T-helper 17 cell (primary cell): ENCODE measurements at places on chromosomes 11 and 22. TPM values are rescaled to one million over a fixed set of nuclear protein-coding genes. Genes with fewer than 3 reads are reported as not detected.

Gene MRGPRE
- not detected for total RNA-seq

DNA sequence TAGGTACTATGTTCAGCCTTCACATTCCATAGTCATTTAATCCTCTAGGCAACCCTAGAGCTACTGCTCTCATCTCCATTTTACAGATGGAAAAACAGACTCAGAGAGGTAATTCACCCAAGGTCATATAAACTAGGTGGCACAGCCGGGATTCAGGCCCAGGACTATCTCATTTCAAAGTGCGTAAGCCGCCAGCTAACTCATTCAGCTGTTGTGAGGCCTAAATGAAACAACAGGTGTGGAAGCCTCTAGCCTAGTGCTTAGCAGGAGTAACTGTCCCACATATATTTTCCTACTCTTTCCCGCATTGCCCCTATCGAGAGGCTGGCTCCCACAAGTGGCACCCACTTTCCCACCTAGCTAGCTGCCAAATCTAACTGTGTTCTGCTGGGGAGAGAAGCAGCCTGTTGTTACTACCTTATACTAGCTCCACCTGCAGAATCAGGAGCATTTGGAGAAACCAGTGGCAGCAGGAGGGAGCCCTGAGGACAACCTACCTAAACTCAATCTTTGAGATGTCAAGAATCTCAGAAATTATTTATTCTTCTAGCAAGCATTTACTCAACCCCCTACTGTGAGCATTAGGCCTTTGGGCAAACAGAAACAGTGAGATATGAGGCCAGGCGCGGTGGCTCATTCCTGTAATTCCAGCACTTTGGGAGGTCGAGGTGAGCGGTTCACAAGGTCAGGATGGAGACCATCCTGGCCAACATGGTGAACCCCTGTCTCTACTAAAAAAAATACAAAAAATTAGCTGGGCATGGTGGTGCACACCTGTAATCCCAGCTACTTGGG lies 20.9 kb downstream of the PRG3 start:
- no peaks in the 10 kb centered on the region for H3K36me3 ChIP-seq
- H3K4me1 ChIP-seq, result no peaks in the 10 kb centered on the region
- DNase-seq, result no peak
- H3K27me3 ChIP-seq, result peaks cover 19% of the 10 kb centered on the region
- H3K27ac ChIP-seq, result no peak overlapping the region
- H3K4me3 ChIP-seq, result no peak overlapping the region

Gene RFPL3
- not detected for total RNA-seq

DNA sequence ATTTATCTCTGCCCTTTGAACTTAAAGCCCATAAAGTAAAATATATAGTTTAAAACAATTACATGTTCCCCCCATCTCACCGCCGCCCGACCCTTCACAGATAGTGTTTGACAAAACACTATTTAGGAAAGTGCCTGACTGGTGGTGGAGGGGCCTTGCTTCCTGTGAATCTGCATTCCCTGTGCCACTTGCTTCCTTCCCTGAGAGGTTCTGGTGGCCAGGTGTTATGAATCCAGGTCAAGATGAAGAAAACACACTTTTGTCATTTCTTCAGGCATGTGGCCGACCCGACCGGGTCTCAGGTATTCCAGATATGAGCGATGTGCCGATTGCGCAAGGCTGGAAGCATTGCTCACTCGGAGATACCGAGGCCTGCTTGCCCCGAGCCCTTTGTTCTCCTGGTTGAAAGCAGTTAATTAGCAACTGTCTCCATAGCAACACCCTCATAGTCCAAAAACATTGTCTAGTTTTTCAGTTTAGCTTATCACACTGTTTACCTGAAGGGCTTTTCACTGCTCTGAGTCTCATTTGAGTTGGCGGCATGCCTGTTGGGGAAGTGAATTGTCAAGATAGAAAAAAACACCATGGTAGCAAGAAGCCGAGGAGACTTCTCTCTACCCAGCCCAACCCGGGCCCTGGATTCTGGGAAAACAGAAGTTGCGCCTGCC lies 128.3 kb downstream of the TEAD1 start:
- no peaks in the 10 kb centered on the region for H3K36me3 ChIP-seq
- DNase-seq, result no peak
- H3K27me3 ChIP-seq, result peaks cover 96% of the 10 kb centered on the region
- H3K27ac ChIP-seq, result no peak overlapping the region
- H3K4me1 ChIP-seq, result no peaks in the 10 kb centered on the region

Gene KCNJ1
- total RNA-seq, result 0.22 TPM

- H3K4me1 ChIP-seq, result no peaks in the 10 kb centered on the region
- no peak for DNase-seq
- no peak overlapping the region for H3K27ac ChIP-seq
- H3K27me3 ChIP-seq, result peaks cover 14% of the 10 kb centered on the region
These were observed 116.5 kb upstream of the MTNR1B start for GRCh38 chr11:92852946-92853345.

Gene SMC1B
- 0.17 TPM for total RNA-seq

DNA sequence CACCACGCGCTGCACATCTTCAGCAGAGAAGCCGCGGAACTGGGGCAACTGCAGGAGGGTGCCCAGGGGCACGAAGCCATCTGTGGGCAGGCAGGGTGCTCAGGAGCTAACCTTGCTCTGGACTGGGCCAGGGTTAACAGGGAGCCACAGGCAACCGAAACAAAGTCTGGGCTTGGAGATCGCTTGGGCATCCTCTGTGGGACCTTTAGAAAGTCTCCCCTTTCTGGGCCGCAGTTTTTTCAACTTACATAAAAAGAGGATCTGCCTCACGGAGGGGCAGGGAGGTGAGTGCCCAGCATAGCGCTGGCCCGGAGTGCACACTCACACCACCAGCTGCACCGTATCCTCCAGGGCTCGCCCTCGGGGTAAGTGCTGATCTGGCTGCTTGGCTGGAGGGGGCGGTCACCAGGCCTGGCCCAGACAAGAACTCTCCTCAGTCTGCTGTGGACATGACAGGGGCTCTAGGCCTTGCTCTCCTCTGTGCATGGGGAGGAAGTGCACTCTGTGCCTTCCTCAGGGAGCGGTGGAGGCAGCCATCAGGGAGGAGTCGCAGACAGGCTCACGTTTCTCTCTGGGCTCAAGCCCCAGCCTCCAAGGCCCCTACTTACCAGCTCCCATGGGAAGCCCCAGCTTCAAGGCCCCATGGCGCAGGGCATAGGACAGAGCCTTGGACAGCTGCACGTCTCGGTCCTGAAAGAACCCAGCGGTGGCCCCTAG lies 937 bp downstream of the TRPT1 start:
- no peaks in the 10 kb centered on the region for H3K36me3 ChIP-seq
- H3K27ac ChIP-seq, result peak overlapping the region; percentile 67
- DNase-seq, result no peak
- peak overlapping the region; percentile 91 for H3K4me3 ChIP-seq

Gene SERPIND1
- not detected for total RNA-seq

- H3K27ac ChIP-seq, result no peak overlapping the region
- no peak for DNase-seq
- H3K4me3 ChIP-seq, result no peak overlapping the region
- H3K27me3 ChIP-seq, result peaks cover 3% of the 10 kb centered on the region
- H3K4me1 ChIP-seq, result no peaks in the 10 kb centered on the region
These were observed 95.4 kb upstream of the TIMP3 start for GRCh38 chr22:32706149-32706548.

Gene C22orf42
- not detected for total RNA-seq

- peaks cover 10% of the 10 kb centered on the region for H3K27me3 ChIP-seq
- no peaks in the 10 kb centered on the region for H3K36me3 ChIP-seq
- no peak overlapping the region for H3K27ac ChIP-seq
- H3K4me3 ChIP-seq, result no peak overlapping the region
These were observed 193.0 kb upstream of the SNX19 start for GRCh38 chr11:131109257-131109656.

- DNase-seq, result no peak
- H3K4me3 ChIP-seq, result no peak overlapping the region
- H3K36me3 ChIP-seq, result peaks cover 14% of the 10 kb centered on the region
- H3K27me3 ChIP-seq, result no peaks in the 10 kb centered on the region
These were observed 72.0 kb downstream of the FLI1 start for GRCh38 chr11:128765571-128766549.

Gene DNAJB7
- not detected for total RNA-seq

- no peaks in the 10 kb centered on the region for H3K36me3 ChIP-seq
- no peak for DNase-seq
- H3K27ac ChIP-seq, result no peak overlapping the region
- H3K4me1 ChIP-seq, result peaks cover 3% of the 10 kb centered on the region
- H3K4me3 ChIP-seq, result no peak overlapping the region
These were observed 31.2 kb downstream of the IL18 start for GRCh38 chr11:112132737-112133136.

DNA sequence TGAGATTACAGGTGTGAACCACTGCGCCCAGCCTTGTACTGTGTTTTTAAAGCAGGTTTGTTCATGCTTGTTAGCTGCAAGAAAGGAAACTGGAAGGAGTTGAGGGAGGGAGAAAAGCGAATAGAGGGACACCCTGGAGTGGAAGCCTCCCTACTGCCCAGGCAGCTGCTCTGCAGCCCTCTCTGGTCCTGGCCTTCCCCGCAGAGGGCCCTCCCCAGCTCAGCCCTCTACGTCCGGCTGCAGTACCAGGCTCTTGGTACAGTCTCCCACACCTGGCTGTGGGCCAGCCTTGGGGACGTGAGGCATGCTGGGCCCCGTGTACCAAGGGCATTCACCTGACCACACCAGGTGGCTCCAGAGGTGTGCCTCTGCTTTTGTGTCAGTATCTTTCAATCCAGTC lies 70.8 kb downstream of the MED15 start:
- DNase-seq, result no peak
- H3K4me1 ChIP-seq, result peaks cover 23% of the 10 kb centered on the region
- H3K27ac ChIP-seq, result no peak overlapping the region
- no peaks in the 10 kb centered on the region for H3K36me3 ChIP-seq

Gene C11orf91
- not detected for total RNA-seq

DNA sequence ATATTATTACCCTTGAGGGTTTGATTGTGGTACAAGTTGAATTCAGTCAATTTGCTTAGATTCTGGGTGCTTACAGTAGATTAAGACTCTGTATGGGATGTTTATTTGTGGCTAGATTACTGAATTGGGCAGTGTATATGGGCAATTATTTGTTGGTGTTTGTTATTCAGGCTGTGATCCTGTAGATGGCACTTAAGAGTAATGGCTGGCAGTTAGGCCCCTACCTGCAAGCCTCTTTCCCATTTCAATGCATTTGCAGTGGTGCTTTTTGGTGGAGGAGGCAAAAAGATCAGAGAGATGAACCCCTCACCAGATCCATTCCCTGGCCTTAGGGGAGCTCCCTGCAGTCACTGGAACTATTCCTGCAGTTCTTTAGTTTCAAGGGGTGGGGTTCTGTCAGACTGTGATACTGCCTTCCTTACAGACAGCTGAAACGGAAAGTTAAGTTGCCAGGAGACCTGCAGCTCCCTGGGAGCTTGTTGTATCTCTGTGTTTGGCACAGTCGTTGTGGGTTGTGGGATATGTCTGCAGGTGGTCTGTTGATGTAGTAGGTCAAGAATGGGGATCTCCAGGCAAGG lies 199.5 kb downstream of the AASDHPPT start:
- H3K27ac ChIP-seq, result no peak overlapping the region
- no peaks in the 10 kb centered on the region for H3K27me3 ChIP-seq
- H3K4me3 ChIP-seq, result no peak overlapping the region
- DNase-seq, result no peak
- H3K36me3 ChIP-seq, result no peaks in the 10 kb centered on the region
- H3K4me1 ChIP-seq, result no peaks in the 10 kb centered on the region

Gene FOLR1
- total RNA-seq, result not detected

DNA sequence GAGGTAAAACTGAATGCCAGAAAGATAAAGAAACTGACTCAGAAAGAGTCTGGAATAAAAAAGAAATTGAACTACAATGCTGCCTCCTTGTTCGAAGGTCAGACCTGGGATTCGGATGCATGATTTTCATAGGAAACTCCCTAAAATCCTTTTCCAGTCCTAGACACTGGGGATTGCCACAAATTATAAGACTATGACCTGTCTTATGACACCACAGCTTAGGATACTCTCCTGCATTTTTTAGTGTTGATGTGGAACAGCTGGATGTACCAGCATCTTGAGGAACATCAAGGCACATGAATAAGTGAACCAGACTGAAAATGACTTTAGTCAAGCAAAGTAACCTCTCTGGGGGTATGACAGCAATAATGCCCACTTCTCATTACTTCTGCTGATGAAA lies 9.0 kb downstream of the KIRREL3 start:
- H3K36me3 ChIP-seq, result no peaks in the 10 kb centered on the region
- no peak overlapping the region for H3K4me3 ChIP-seq
- no peak overlapping the region for H3K27ac ChIP-seq
- peaks cover 2% of the 10 kb centered on the region for H3K4me1 ChIP-seq
- H3K27me3 ChIP-seq, result peaks cover 44% of the 10 kb centered on the region

GRCh38 chr22:44887941-44888366 lies 121.9 kb downstream of the PHF21B start:
- H3K4me1 ChIP-seq, result peaks cover 2% of the 10 kb centered on the region
- H3K27me3 ChIP-seq, result peaks cover 6% of the 10 kb centered on the region
- peaks cover 2% of the 10 kb centered on the region for H3K36me3 ChIP-seq
- DNase-seq, result no peak
- no peak overlapping the region for H3K27ac ChIP-seq
- H3K4me3 ChIP-seq, result no peak overlapping the region

Gene MRGPRD
- not detected for total RNA-seq

Gene F2
- not detected for total RNA-seq

DNA sequence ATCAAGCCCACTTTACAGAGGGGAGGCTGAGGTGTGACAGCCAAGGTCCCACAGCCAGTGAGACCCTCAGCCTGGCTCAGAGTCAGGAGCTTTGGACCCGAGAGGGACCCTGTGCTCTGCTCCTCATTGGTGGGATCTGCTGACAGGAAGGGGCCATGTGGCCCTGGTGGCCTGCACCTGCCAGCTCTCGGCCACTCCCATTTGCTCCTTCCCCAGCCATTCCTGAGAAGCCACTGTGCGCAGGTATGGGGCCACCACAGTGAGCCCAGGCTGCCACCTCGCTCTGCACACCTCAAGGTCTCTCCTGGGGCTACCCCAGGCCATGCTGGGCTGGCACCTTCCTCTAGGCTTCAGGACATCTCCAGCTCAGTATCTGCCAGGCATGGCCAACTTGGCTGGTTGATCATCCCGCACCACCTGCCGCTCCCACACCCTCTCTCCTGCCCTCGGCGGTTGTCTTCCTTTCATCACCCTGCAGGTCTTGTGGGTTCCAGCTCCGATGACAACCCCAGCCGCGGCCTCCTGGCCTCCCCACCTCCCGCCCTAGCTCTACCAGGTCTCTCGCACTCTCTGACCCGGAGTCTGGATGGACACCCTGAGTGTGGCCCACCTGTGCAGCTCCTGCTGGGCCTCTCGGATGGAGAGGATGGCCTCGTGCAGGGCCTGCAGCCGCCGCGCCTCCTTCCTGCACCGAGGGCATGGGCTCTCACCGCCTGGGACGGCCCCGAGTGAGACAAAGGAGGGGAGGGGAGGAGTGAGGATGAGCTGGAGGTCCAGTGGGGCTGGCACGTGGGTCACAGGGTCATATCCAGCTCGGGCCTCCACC lies 32.2 kb upstream of the CARS1 start:
- no peak overlapping the region for H3K27ac ChIP-seq
- H3K4me1 ChIP-seq, result peaks cover 3% of the 10 kb centered on the region
- DNase-seq, result no peak
- no peaks in the 10 kb centered on the region for H3K36me3 ChIP-seq
- no peaks in the 10 kb centered on the region for H3K27me3 ChIP-seq
- no peak overlapping the region for H3K4me3 ChIP-seq
